ENCODE measurements at places on chromosomes 2 and 18.

DNA sequence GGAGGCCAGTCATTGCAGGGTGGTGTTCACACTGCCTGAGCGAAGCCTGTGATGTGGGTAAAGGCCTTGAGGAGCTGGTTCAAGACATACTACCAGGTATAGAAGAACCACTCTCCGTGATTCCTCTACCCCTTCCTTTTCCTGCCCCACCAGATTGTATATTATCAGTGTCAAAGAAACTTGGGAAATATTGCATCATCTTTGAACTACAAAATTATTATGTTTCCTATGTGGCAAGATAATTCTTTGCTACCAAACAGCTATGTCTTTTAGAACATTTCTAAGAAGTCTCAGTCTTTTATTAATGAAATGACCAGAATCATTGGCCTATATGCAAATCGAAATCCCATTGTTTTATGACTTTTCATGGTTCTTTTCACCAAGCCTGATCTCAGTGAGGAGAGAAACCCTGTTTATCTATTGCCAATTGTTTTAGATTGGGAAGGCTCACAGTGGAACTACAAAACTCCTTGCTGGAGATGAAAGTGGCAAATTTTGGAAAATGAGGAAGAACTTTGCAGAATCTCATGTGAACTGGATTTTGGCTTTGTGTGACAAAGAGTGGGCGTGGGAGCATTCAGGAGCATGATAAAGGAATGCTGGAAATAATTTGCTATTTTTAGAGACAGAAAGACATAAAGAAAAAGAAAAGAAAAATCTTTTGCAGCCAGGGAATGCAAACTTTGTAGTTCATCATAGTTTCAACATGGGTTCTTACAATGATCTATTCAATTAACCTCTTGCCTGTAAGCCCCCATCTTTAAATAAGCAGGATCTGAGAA is 286.9 kb downstream of the INSIG2 start:
- DNase-seq = no peak

- DNase-seq = no peak
Measured at GRCh38 chr18:63774511-63774910, 707 bp upstream of the SERPINB7 start.

GRCh38 chr2:176414641-176415040 is 145.4 kb downstream of the MTX2 start:
- DNase-seq = no peak

DNA sequence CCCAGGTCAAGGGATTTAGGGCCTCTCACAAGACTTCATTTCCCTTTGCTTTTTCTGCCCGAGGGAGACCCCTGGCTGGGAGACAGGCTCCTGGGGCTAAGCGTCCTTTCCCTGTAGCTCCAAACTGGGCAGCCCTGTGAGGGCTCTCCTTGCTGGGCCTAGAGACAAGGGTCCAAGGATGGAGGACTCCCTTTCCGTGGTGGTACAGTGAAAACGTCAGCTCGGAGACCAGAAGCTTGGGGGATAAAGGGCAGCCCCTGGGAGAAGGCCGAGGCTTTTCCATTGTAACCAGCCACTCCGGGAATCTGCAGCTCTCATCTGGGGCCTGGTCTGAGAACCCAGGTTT is 2.3 kb downstream of the SIX2 start:
- no peak for DNase-seq

GRCh38 chr2:72139874-72140620 is 7.6 kb downstream of the CYP26B1 start:
- DNase-seq = no peak

DNA sequence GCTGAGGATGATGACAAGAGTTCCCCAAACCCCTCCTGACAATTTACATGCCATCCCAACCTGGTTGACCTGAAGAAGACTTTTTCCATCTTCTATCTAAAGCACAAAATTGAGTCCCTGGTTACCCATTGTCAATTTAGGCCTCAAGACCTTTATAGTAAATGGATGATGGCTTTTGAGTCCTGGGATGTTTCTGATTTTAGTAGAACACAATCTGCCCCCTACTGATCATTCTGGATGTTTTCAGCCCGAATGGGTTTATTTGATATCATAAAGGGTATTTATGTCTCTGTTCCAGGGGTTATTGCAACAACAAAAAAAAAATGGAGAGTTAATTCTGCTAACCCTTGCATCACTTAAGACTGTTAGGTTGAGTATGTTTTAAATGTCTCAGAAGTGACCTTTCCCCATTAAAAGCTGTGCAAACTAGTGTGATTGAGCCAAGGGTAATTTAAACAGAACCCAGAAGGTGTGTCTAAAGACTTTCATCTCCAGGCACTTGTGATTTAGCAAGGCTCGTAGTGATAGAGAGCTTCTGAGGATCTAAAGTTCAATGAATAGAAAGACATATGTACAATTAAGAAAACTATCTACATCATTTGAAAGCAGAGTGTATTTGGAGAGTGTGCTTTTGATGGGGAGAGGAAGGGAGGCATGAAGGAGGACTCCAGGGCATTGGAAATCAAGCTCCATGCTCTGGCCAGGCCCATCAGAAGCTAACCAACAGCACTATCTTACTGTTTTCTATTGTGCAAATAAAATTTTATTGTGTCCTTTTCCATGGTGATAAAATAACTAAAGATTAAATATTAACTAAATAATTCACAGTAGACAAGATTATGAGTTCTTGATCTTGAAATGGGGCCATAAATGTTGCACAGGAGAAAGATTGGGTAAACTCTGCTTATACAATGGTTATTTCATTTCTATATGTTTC is 96.6 kb upstream of the NOSTRIN start:
- no peak for DNase-seq

DNA sequence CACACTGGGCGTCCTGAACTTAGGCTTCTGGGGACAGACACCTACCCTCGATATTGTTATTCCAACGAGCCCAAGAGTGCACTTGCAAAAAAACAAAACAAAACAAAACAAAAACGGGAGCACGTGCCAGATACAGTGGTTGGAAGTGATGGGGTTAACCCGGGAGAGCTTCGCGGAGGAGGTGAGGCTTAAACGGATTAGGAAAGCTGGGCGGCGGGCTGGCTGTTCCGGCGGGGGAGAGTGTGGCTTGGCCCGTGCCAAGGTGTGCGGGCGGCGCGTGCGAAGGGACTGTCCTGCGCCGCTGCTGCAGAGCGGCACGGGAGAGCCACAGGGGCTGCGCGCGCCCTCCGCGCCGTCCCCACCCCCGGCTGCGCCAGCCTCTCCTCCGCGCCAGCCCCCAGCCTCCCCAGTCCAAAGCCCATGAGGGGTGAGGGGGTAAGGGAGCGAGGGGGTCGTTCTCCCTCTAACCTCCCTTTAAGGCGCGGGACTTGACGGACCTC is 1.5 kb upstream of the SLC30A3 start:
- no peak for DNase-seq

GRCh38 chr2:7899923-7900322 is 781.9 kb upstream of the ID2 start:
- DNase-seq = no peak

- DNase-seq = no peak
Measured at GRCh38 chr18:41576643-41577042, 378.4 kb upstream of the PIK3C3 start.

GRCh38 chr2:63071664-63072063 is 21.0 kb downstream of the OTX1 start:
- DNase-seq = no peak

- no peak for DNase-seq
Measured at GRCh38 chr2:200092235-200092634, 136.9 kb downstream of the MAIP1 start.

DNA sequence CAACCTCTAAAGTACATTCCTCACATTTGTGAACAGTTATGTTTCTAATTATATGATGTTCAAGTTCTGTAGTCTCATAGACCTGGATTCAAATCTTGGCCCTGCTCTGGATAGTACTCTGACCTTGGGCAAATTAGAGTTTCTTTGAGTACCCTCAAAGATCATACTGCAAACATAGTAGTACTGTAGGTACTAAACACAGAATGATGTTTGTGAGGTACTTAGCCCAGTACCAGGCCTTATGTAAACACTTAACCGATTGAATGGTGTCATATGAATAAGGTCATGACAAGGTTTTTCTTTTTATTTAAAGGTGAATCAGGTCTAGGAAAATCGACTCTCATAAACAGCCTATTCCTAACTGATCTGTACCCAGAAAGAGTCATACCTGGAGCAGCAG is 19.1 kb downstream of the SEPTIN2 start:
- DNase-seq = no peak

- no peak for DNase-seq
Measured at GRCh38 chr18:59881728-59882656, 17.8 kb upstream of the PMAIP1 start.

- DNase-seq = peak; percentile 78
Measured at GRCh38 chr2:217695033-217695520, 307.7 kb downstream of the TNS1 start.

DNA sequence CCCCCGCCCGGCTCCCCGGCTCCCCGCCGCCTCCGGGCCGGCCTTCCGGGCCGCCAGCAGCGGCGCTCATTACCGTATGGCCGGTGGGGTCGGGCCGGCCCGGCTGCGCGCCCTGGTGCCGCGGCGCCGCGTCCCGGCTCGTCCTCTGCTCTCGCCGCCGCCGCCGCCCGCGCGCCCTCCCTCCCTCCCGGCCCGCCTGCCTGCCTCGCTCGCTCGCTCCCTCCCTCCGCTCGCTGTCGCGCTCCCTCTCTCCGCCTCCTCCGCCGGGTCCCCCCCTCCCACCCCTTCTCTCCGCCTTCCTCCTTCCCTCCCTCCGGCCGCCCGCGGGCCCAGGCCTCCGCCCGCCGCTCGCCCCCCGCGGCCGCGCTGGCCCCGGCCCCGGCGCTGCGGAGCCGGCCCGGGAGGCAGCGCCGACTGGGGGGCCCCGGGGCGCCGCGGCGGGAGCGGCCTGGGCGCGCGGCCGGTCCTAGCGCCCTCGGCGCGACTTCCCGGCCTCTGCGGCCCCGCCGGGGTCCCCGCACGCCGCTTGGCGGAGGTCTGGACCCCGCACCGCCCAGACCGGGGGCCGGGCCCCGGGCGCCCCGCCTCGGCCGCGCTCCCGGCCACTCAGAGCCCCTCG is at the start of gene DNMT3A:
Gene DNMT3A, minus strand, starts transcription at position 173 of the 619 bp plus-strand sequence. CDS start 27,941 bp downstream, outside the sequence.
- DNase-seq = no peak

GRCh38 chr2:131521961-131522781 is 5.5 kb upstream of the CCDC74A start:
- no peak for DNase-seq

GRCh38 chr18:55763805-55764204 is 175.8 kb upstream of the TCF4 start:
- DNase-seq = no peak

GRCh38 chr2:60488291-60488690 is 65.2 kb downstream of the BCL11A start:
- DNase-seq = no peak

GRCh38 chr2:72533765-72534164 is 292.1 kb downstream of the EXOC6B start:
- no peak for DNase-seq

GRCh38 chr18:9441061-9441460 is 34.3 kb upstream of the RALBP1 start:
- no peak for DNase-seq

DNA sequence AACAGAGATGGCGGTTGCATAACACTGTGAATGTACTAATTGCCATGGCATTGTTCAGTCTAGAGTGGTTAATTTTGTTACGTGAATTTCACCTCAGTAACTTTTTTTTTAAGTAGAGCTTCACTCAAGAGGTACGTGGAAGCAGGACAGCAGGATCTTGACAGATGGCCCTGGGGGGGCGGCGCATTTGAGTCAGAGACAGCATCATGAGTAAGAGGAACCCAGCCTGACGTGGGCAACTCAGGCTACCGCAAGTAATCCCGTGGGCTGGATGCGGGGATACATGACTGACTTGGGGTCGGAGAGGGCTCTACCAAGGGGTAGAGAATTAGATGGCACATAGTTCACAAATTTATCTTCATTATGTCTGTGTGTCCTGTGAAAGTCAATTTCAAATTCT is 38.1 kb upstream of the DAPL1 start:
- no peak for DNase-seq
